ENCODE measurements at places on chromosomes 5 and 9.

DNA sequence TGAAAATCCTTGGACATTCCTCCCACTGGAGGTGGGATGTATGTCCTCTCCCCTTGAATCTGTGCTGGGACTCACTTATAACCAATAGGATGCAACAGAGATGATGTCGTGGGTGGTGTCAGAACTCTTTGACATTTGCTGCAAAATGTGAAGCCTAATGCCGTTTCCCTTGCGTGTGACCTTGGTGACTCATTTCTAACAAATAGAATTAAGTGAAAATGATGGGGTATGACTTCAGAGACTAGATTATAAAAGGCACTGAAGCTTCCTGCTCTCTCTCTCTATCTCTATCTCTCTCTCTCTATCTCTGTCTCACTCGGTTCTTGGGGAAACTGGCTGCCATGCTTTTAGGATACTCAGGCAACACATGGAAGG is 126.1 kb upstream of the STC2 start:
- no peak for DNase-seq

- no peak for DNase-seq
These were observed 730.9 kb upstream of the TYRP1 start for GRCh38 chr9:11962327-11962726.

DNA sequence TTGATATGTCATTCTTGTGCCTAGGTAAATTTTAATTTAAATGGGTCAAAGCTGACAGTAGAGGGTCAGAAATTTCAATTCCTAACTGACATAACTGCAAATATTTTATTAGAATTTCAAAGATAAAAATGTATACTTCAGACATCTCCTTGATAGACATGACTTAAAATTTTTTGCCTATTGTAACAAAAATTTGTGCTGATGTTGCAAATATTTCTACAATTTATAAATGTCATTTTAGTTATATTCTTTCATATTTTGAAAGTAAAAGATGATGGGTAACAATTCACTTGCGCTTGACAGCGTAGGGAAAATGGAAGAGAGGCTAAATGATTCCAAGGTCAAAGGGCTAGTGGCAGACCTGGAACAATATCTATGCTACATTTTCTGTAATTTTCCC is 220.3 kb upstream of the ST8SIA4 start:
- no peak for DNase-seq

GRCh38 chr9:104944356-104944755 is 16.4 kb upstream of the ABCA1 start:
- no peak for DNase-seq

DNA sequence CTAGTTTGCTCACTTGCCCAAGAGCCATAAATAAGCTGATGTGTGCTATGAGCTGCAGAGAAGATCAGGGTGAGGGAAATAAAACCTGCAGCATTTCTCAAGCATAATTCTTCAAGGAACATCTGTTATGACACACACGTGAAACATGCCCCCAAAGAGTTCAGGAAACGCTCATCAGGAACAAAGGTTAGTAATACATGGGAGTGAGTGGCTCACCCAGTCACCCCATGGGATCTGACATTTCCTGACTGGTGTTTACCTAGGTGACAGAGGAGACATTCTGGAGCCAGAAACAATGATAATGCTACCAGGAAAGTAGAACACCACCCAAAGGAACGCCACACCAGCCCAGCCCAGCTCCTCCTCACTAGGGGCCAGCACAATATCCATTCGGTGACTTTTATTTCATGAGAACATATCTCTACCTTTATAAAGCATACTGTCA is 66.0 kb downstream of the FRMD3 start:
- DNase-seq = no peak
